Astrocyte of the cerebellum (primary cell): ENCODE measurements at places on chromosomes 13 and 19.

DNA sequence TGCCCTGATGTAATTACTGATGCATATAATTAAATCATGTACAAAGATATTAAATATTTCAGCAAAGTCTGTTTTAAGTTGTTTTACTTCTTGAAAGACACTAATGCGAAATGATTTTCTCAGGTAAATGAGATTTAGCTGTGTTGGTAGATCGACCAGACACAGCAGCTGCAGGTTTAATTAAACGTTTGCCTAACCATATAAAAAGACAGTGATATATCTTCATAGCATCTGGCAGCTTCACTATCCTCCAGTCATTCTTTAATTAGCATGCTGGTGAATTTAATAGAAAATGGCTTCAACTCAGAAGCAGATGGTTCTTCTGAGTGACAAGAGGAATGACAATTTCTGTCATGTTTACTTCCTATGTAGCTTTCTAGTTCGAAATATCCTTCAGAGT lies 69.3 kb downstream of the NHLRC3 start:
- DNase-seq: no peak

DNA sequence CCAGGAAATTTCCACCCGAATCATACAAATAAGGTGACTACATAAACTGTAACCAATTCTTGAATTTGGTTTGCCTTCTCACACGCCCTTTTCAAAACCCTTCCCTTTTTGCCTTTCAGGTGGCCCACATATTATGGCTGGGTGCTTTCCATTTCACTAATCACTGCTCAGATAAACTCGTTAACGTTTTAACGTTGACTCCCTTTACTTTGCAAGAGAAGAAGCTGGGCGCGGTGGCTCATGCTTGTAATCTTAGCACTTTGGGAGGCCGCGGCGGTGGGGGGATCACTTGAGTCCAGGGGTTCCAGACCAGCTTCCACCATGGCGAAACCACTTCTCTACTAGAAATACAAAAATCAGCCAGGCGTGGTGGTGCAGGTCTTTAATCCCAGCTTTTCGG lies 19.8 kb upstream of the ZNF91 start:
- no peak for DNase-seq

DNA sequence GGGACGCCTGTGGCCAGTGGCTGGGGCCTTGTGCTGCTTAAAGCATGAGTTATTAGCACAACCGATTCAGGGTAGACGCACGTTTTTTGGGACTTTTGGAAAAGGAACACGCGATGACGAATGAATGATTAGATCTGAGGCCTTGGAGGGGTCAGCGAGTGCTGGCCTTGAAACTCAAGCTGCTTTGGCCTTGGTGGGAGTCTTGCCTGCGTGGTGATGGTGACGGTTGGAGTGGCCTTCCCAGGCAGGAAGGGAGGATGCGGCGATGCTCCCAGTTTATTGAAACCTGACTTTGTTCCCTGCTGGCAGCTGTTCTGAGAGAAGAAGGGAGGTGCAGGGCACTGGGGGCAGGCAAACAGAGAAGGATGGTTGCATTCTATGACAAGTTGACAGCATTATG lies 63.1 kb upstream of the RNF113B start:
- no peak for DNase-seq

DNA sequence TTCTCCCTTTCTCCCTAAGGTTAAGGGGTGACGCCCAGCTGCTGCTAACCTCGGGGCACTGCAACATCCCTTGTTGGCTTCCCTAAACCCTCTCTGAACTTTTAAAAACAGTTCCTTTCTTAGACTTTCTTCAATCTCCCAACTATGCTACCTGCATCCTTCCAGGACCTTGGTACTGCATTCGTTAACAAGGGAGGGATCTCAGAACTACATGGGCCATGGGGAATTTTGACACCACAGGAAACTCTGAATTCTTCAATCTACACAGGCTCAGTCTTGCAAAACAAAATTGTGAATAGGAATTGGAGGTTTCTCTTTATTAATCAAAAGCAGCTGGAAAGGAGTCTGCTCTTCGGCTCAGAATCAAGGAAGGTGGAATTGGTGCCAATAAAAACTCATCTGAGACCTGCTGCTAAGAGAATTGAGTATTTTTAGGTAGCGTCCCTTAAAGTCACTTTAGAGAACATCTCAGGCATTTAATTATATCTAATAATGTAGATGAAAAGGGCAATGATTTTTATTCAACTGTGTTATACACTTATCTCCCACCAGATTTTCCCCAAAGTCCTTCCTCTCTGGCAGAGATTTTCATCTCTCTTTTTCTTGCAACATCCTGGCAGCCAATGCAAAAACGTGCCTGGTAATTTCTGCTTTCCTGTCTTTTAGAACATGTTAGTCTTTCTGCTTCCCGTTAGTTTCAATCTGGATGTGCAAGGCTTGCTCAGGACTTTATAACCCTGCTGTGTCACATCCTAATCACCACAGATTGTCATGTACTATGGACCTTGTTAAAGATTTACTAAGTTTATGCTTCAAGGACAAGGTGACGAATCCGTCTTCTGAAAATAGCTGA lies 69.1 kb upstream of the SLC15A1 start:
- DNase-seq: peak; percentile 41

DNA sequence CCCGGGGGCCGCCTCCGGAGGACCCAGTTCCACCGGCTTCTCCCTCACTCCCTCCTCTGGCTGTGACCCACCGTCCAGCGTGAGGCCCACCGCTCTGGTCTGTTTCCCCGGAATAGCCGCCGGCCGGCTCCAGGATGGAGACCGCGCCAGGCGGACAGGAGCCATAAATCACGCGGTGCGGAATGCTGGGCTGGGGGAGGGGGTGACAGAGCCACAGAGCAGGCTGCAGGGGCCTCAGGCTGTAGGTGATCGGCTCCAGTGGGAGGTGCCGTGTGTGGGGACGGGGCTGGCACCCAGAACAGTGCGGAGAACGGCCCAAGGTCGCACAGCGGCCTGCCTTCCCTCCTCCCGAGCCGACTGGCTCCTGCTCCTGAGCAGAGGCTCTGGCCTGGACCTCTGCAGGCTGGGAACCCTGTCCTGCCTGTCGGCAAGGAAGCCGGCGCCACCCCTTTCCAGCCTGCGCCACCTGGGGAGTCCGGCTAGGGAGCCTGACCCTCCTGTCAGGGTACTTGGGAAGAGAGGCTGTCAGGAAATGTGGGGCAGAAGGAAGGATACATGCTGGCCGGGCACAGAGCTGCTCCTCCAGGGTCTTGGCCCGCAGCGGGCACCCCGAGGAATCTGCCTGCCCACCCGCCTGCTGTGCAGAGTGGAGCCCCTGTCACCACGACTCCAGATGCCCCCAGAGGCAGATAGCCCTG lies 8.3 kb downstream of the PIAS4 start:
- DNase-seq: no peak

DNA sequence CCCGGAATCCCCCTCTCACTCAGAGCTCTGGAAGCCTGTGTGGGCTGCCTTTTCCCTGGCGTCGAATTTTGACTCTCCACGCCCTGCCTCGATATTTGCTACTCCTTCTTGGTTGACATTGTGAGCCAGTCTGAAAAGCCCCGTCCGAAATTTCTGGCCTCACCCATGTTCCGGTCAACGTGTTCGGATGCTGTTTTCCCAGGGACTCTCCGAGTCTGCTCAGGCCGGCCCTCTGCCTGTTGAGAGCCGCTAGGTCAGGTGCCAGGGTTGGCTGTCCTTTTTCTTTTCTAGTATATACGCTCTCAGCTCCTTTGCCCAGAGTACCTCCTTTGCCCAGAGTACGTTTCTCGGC lies 6.8 kb upstream of the DGKH start:
- no peak for DNase-seq
